Activated CD4-positive, alpha-beta memory T cell treated with anti-CD3 and anti-CD28 coated beads, Interleukin-2, amount 10 ng/mL, durations not matched to agents 7 days and 5 days (primary cell): ENCODE measurements at places on chromosomes 16 and 17.

GRCh38 chr17:37368577-37368976 is 7.2 kb upstream of the C17orf78 start:
- DNase-seq = no peak

DNA sequence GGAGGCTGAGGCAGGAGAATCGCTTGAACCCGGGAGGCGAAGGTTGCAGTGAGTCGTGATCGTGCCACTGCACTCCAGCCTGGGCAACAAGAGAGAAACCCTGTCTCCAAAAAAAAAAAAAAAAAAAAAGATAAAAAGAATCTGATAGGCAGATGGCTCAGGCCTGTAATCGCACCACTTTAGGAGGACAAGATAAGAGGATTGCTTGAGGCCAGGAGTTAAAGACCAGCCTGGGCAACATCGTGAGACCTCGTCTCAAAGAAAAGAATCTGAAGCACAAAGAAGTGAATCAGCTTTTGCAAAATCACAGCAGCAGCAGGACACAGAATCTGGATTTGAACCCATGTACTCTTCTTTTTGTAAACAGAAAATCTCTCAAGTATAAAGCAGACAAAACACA is 7.6 kb downstream of the NOB1 start:
- no peak for DNase-seq

DNA sequence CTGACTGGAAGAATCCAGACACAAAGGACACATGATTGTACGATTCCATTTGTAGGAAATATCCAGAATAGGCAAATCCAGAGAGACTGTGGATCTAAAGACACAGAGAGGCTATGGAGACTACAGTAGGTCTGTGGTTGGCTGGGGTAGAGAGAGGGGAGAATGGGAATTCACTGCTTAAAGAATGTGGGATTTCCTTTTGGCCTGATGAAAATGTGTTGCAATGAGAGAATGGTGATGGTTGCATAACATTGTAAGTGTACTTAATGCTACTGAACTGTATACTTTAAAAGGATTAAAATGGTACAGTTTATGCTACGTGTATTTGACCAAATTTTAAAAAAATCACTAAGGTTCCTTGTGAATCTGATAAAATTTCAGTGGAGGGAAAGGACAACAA is 62.1 kb downstream of the GPRC5B start:
- no peak for DNase-seq

GRCh38 chr17:31225831-31226230 is 71.2 kb downstream of the OMG start:
- no peak for DNase-seq
